Stimulated activated CD4-positive, alpha-beta T cell treated with anti-CD3 and anti-CD28 coated beads, Interleukin-4, amount 100 ng/mL, for 4 hours (primary cell): ENCODE measurements at places on chromosomes 5 and 9.

DNA sequence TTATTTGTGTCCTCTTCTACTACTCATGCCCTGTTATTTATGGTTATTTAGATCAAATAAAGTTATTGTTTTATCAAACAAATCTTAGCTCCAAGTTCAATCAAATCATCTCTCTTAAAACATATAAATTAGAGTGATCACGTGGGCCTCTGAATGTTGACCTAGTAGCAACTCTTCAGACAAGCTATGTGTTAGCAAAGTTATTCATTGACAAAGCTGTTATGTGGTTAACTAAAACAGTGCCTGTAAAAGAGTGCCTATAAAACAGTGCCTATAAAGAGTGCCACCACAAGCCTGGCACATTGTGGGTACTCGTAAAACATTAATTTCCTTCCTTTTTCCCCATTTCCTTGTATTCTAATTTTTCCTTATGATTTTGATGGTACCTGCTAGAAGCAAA is 421.9 kb downstream of the HCN1 start:
- DNase-seq, result no peak

GRCh38 chr9:124749284-124749683 is 21.8 kb downstream of the NR6A1 start:
- DNase-seq, result no peak

- no peak for DNase-seq
Measured at GRCh38 chr5:107541400-107541799, 129.3 kb downstream of the EFNA5 start.

DNA sequence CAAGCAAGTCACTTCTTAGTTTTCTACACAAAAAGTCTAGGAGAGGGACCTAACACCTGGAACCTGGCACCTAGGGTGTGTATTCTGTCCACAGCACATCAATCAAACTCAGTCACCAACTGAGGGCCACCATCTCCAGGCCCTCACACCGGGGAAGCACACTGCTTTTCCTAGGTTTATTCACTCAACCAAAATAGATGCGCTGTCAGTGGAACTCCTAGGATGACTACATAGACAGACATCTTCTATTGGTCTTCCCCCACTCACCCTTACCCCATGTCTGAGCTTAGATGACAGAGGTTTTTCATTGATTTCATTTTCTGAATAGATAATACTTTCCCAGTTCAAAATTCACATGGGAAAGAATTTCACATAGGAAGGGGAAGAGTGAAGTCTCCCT is 59.2 kb downstream of the RNF130 start:
- DNase-seq, result no peak

- no peak for DNase-seq
Measured at GRCh38 chr5:68504306-68504705, 288.8 kb downstream of the PIK3R1 start.

DNA sequence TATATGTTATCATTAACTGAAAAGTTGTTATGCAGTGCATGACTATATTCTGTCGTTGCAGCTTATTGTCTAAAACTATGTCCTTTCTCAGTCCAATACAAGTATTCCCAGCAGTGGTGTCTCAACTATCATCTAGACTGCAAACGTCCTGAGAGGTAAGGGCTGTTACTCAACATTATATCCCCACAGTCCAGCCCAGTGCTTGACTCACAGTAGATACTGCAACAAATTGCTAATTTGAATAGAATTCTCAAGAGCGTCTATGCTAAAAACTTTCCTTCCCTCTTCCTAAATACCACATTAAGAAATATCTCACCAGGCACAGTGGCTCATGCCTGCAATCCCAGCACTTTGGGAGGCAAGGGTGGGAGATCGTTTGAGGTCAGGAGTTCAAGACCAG is 37.7 kb upstream of the PCSK5 start:
- no peak for DNase-seq

DNA sequence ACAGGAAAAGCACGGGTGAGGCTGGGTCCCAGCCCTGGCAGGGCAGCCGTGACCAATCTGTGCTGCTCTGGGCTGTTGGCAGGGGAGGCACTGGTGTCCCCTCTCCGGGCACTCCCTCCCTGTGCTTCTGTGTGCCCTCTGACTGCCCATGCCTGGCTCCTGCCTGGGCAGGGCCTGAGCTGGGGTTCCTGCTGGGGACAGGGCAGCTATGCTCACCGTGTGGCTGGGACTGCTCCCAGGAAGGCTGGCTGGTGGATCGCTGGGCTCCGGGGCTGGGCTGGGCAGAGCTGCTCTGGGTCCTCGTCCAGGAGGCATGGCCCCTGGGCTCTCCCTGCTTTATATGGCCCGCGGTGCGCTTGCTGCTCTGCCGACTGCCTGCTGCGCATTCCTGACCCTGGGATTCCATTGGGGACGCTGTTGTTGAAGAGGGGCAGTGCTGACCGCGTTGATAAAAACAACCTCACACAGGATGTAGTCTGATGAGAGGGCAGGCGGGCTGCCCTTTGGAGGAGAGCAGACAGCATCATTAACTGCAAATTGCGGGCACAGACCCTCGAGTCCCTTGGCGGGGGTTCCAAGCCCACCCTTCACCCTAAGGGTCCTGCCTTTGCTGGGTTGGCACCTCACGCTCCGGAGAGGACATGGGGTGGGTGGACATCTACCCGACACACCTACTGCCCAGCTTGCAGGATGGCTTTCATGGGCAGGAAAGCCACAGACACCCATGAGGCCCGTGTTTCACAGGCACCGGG is 955 bp downstream of the QRFP start:
- DNase-seq, result no peak

GRCh38 chr5:154997746-154998145 is 15.8 kb upstream of the KIF4B start:
- DNase-seq, result no peak

DNA sequence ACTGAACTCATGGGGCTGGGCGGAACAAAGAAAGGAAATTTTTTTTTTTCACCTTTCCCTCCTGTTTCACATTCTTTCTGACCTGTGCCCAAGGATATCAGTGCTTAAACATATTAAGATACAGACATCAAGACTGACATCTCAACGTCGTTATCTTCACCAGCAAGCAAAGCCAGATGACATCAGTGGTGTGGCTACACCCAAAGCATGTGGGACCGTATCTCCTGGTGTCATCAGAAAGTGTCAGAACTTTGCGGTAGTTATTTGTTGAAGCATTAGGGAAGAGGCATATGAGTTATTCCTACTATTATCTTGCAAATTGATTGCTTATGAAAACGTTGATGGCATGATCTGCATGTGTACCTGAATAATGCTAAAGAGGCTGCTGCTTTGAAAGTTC is 487.4 kb downstream of the TLE4 start:
- no peak for DNase-seq

DNA sequence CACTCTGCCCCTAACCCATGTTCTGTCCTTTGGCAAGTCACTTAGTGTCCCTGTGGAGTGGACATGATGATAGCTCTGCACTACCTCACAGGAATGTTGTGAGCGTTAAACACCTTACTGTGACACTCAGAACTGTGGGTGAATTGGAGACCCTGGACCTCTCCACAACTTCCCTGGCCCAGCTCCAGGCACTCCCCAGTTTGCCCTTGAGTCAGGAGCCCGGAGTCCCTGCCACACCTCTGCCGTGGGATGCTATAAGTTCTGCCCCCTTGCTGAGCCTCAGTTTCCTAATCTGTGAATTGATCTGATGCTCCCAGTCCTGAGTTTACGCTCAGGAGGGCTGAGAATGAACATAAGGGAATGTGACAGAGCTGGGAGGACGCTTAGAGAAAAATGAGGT is 34.4 kb downstream of the GSN start:
- DNase-seq, result no peak

DNA sequence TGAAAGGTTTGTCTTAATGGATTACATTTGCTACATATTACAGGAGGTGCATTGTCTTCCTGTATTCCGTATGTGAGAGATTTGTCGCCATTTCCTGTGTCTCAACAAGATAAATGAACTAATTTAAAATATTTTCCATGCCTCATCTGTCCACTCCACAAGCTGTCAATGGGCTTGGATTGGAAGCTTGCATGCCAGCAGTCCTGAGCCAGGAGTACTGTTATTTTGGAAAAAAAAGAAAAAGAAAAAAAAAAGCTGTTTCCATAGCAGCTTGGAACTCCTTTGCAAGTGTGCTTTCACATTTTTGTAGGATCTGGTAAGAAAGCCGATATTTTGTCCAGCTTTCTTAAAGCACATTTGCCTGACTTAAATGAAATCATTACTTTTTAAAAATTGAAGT is 330.8 kb downstream of the KDM4C start:
- DNase-seq, result no peak

DNA sequence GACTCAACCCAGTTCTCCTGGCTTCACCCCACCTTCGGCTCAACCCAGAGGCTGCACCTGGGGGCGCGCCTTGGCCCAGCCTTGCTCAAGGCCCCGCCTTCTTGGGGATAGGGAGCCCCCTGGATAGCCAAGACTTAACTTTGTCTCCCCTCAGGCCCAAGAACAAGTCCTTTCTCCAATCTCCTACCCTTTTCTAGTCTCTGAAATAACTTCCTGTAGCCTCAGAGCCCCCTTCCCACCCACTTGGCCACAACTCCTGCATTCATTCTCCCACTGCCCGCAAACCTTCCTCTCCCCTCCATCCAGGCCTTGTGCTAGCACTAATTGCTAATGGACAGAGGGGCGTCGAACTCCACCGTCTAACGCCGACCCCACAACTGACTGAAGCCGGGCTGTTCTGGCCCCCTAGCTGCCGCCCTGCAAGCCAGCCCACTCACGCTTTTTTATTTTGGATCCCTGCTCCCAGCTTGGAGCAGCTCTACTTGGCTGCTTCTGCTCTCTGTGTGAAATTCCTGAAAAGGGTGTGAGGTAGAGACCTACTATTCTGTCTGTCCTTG is 579 bp upstream of the ASTN2 start:
- no peak for DNase-seq

GRCh38 chr5:106094204-106094607 is 1576.5 kb downstream of the EFNA5 start:
- DNase-seq, result no peak

- no peak for DNase-seq
Measured at GRCh38 chr5:150946351-150946905, 41.6 kb upstream of the ZNF300 start.

DNA sequence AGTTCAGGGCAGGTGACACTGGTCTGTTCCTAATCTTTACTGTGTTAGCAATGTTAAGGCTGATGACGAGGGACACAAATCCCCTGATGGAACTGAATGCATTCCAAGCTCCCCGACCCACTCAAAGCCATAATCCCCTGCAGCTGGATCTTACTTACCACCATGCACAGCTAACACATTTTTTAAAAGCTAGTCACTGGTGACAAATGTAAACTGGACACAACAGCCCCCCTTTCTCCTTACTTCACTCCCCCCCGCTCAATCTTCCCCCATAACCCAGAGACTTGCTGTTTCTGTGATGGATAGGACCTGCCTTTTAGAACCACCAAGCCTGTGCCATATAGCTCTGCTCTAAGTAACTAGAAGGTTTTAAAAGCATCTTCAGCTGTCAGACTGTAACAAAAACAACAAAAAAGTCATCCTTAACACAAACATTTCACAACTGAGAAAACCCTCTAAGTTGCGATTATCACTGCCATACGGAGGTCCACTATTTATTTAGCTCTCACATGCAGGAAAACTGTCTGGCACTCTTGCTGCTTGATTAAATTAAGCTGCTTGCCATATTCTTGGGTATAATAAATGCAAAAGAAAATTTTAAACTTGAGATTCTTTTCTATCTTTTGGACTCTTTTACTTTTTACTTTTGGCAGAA is 44.4 kb downstream of the BNC2 start:
- no peak for DNase-seq

DNA sequence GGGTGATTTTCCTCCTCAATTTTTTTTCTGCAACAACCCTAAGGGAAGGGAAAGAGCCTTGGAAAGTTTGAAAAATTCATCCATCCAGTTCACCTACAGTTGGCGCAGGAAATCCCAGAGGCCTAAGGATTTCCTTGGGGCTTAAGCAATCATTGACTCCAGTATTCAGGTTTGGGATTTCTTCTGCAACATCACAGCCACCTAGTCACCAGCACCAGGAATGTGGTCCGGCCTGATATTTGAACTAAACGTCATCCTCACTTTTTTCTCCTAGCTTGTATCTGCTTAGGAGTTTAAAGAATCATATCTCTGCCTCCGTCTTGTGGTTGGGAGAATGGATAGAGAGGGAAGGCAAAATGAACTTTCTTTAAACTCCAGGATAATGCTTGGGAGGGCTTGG is 20.2 kb upstream of the TLE4 start:
- no peak for DNase-seq

- DNase-seq, result no peak
Measured at GRCh38 chr5:78601559-78602314, 46.8 kb downstream of the LHFPL2 start.

DNA sequence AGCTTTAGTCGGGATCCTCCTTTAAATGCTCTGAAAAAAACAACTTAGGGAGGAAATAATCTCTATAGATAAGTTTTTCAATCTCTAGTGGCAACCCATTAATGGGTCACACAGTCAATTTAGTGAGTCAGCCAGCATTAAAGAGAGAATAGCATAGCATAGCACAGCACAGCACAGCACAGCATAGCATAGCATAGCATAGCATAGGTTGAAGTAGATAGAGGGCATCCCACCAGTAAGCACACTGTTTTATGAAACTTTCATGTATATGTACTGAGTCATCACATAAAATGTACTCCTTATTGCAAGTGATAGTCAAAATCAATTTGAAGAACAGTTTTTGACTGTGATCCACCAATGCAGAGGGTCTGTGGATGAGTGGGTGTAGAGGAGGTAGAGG is 522.9 kb downstream of the CCDC171 start:
- DNase-seq, result no peak

- no peak for DNase-seq
Measured at GRCh38 chr9:125472926-125473701, 211.5 kb downstream of the GAPVD1 start.

GRCh38 chr9:99368341-99369326 is 146.6 kb downstream of the SEC61B start:
- DNase-seq, result no peak

- no peak for DNase-seq
Measured at GRCh38 chr5:119402555-119402954, 46.7 kb downstream of the TNFAIP8 start.

- peak; percentile 16 for DNase-seq
Measured at GRCh38 chr9:5587024-5587423, 41.9 kb upstream of the RIC1 start.

DNA sequence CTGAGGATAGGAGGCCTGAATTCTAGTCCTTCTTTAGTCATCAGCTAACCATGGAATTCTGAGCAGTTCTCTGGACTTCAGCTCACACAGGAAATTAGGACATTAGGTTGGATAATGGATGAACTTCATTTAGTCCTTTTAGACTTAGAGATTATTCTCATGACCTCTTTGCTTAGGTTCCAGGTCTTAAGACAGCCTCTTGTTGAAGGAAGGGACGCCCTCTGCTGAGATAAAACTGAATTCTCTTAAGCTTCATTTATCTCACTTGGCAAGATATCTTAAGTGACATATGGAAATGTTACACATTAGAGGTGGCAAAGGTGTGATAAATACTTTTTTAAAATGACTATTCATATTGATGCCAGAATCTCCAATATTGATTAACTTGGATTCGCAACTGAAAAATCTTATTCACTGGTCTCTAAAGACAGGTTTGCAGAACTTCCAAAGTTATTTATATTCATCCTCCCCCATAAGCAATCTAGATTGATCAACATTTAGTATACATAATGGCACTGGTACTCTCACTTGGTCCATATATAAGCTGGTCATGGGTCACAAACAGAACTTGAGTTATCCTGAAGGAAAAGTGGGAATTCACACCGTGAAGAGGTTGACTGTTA is 16.9 kb upstream of the ZNF366 start:
- DNase-seq, result no peak

- DNase-seq, result no peak
Measured at GRCh38 chr5:72599519-72600370, 92.5 kb upstream of the ZNF366 start.

GRCh38 chr5:161966564-161966963 is 101.0 kb upstream of the GABRG2 start:
- no peak for DNase-seq
